ENCODE measurements at places on chromosomes 7 and 10. TPM values are rescaled to one million over a fixed set of nuclear protein-coding genes. Genes with fewer than 3 reads are reported as not detected.

GATA3 gene
- 0.84 TPM for polyA plus RNA-seq

ZNF679 gene
- polyA plus RNA-seq, result not detected

CLRN3 gene
- polyA plus RNA-seq, result 121 TPM

ADAMTS14 gene
- polyA plus RNA-seq, result 7.2 TPM

DNA sequence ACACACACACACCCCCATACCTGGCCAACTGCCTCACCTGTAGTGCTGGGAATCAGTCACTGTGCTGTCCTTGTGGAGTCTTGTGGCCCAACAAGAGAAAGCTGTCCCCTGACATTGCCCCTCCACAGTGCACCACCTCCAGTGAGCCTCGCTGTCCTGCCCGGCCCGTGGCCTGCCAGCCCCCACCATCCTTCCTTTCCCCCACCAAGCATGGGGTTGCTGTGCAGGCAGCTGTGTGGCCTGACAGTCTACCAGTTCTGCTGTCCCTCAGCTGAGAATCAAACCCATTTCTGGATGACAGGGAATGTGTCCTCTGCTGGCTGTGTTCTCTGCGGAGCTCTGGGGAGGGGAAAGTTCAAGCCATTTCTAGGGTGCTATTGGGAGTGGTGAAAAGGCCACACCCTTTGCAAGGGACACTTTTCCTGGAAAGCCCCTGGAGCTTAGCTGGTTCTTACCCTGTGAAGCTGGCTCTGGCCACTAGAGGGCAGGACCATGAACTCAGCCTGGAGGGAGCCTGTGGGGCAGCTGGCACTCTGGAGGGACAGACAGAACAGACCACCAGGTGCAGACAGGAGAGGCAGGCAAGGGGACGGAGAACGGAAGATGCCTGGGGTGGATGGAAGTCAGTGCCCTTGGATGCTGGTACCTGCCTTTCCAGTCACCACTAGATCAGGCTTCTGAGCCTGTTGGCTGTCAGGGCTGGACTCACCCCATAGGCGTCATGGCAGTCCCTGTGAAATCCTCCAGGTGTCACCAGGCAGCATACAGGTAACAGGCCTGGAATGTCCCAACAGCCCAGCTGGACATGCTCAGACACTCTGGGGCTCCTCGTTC, 10.5 kb upstream of the MTPAP start:
- H3K27ac ChIP-seq, result peak overlapping the region; percentile 43
- H3K4me1 ChIP-seq, result peaks cover 4% of the 10 kb centered on the region
- H3K4me3 ChIP-seq, result no peak overlapping the region
- DNase-seq, result peak; percentile 82

- no peak overlapping the region for H3K27ac ChIP-seq
- H3K4me3 ChIP-seq, result no peak overlapping the region
- H3K36me3 ChIP-seq, result peaks cover 53% of the 10 kb centered on the region
- DNase-seq, result peak; percentile 91
These were observed 12.0 kb downstream of the IFRD1 start for GRCh38 chr7:112462236-112462635.

- H3K4me3 ChIP-seq, result no peak overlapping the region
- no peak overlapping the region for H3K27ac ChIP-seq
- peaks cover 18% of the 10 kb centered on the region for H3K4me1 ChIP-seq
- no peaks in the 10 kb centered on the region for H3K27me3 ChIP-seq
- DNase-seq, result no peak
These were observed 8.4 kb downstream of the C10orf105 start for GRCh38 chr10:71711052-71711623.

DNA sequence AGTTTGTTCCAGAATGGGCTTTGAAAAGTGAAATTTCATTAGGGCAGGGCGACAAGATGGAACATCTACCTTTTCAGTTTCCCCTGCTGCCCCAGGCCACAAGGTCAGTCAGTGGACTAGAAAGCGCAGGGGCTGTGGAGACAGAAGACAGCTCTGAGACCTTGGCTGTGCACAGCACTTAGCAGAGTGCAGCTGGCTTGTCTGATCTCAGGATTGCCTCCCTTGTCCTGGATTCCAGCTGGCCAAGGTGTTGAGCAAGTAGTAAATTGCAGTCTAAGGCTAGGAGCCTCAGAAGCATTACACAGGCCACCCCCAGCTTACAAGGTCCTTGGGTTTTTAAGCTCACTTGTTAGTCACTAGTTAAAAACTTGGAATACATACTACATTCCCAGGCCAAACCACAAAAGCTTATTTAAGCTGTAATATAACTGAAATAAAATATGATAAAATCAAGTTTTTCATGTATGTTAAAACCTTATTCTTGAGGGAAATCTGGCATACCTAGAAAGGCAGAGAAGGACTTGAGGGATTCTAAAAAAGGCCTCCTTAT, 67.3 kb upstream of the NPY start:
- no peak overlapping the region for H3K27ac ChIP-seq
- no peaks in the 10 kb centered on the region for H3K4me1 ChIP-seq

DNA sequence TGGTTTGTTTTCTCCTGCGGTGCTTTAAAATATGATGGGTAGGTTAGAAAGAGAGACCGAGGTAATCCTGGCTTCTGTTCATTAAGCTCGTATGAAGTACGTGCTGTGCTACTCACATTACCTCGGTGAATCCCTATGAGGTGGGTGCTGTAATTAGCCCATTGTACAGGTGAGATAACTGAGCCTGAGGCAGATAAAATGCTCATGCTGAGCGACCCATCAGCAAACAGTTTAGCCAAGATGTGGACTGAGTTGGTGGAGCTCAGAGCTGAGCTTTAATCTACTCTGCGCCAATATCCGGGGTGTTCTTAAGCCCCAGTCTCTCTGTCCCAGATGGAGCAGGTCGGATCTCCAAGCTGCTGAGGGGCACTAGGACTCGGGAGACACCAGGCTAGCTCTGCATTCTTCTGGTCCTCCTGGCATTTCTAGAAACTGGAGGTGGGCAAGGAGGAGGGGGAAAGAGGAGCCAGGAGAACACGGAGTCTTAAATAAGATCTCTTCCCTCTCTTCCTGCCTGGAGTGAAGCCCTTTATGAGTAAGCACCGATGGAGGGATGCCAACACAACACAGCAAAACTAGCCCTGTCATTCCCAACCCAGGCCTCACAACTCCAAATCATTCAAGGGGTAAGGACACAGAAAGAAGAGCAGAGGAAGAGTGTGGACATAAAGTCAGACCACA, 458.5 kb downstream of the KCNMA1 start:
- no peak overlapping the region for H3K27ac ChIP-seq
- no peaks in the 10 kb centered on the region for H3K4me1 ChIP-seq
- no peak for DNase-seq
- no peak overlapping the region for H3K4me3 ChIP-seq
- no peaks in the 10 kb centered on the region for H3K27me3 ChIP-seq
- no peaks in the 10 kb centered on the region for H3K36me3 ChIP-seq

DNA sequence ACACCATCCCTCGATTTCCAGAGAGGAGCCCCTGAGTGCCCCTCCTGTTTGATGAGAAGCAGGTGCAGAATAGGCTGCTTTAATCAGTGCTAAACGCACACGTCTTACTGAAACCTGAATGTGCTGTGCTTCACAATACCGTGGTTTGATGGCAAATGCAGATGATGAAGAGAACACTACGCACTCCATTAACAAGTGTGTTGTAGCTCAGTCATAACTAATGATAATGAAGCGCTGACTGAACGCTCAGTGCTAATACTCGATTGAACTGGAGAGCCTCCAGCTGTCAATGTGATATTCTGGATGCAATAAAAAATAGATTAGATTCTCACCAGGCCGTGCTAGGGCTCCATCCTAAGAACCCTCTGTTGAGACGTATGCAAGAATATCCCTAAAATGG, 279.7 kb upstream of the PLPP4 start:
- no peak overlapping the region for H3K4me3 ChIP-seq
- no peaks in the 10 kb centered on the region for H3K27me3 ChIP-seq
- no peak for DNase-seq
- H3K4me1 ChIP-seq, result no peaks in the 10 kb centered on the region

DNA sequence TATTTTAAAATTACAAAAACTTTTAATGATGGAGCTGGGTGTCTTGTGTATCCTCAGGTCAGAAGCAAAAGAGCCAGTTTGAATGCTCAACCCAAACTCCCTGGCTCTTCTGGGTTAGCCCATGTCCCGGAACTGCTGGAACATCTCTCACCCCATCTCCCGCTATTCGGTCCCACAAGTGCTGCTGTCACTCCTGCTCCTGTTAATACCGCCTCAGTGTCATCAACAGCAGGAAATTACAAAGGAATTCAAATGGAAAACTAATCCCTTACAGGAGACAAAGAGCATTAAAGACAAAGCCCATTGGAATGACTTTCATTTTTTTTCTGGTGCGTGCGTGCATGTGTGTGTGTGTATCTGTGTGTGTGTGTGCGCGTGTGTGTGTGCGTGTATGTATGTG, 112.0 kb upstream of the C7orf33 start:
- no peak overlapping the region for H3K27ac ChIP-seq
- no peak overlapping the region for H3K4me3 ChIP-seq
- H3K36me3 ChIP-seq, result no peaks in the 10 kb centered on the region
- DNase-seq, result no peak

DNA sequence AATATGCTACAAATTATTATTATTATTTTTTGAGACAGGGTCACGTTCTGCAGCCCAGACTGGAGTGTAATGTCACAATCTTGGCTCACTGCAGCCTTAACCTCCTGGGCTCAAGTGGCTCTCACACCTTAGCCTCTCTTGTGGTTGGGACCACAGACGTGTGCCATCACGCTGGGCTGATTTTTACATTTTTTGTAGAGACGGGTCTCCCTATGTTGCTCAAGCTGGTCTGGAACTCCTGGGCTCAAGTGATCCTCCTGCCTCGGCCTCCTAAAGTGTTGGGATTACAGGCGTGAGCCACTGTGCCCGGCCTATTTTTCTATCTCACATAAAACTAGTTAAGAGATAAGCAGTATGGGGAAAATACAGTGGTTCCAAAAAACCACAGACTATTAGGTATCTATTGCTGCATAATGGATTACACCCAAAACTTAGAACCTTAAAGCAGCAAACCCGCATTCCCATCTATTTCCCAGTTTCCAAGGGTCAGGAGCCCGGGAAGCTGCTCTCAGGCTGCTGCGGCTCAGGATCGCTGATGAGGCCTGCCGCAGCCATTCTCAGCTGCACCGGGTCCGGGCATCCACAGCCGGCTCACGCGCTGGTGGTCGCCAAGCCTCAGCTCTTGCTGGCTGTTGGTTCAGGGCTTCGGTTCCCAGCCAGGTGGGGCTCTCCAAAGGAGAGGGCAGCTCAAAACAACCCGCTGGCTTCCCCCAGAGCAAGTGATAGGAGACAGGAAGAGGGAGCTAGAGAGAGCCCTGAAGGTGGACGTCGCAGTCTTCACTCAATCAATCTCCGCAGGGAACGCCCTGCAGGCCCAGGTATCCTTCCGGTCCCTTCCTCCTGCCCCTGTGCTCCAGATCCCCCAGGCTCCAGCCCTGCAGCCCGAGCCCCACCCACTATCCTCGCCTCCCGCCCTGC, 128.2 kb downstream of the UBE2H start:
- H3K27me3 ChIP-seq, result no peaks in the 10 kb centered on the region
- DNase-seq, result peak; percentile 72
- peak overlapping the region; percentile 39 for H3K27ac ChIP-seq
- H3K36me3 ChIP-seq, result no peaks in the 10 kb centered on the region
- H3K4me3 ChIP-seq, result peak overlapping the region; percentile 65

DNA sequence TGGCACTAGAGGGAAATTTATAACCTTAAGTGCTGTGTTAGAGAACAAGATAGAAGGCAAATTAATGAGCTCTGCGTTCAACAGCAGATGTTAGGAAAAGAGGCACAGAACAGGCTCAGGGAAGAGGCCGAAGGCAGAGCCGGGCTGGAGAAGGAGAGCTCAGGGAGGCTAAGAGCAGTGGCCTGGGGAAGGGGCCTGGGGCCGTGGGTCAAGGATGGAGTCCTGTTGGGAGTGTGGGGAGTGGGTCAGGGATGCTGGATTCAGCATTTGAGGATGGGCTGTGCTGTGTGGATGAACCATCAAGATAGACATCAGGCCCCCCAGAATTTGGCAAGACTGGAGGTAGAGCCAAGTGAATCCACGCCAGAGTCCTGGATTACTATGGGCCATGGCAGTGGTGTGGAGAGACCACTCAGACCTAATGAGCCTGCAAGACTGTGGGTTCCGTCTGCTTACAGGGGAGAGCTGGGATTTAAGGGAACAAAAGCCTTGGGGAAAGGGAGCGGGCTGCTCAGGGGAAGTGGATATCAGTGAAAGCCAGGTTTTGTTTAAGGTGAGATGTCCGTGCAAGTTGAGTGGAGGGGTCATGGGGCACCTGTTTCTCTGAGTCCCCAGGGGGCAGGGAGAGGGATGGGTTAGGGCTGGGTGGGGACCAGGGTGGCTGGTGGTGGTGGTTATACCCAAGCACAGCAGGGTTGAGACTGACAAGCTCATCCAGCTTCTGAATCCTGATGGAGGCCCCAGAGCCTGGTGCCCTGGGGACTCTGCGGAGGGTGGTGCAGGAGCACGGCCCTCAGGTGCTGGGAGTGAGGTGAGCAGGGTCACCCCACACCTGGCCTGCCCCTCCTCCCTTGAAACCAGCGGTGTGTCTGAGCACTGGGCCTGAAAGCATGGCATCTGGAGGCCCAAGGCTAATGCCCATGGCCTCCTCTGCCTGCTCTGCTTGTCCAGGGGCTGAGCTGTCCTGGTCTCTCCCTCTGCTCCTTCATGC, 101.7 kb downstream of the BMS1 start:
- DNase-seq, result no peak
- H3K27me3 ChIP-seq, result no peaks in the 10 kb centered on the region
- H3K27ac ChIP-seq, result no peak overlapping the region
- H3K36me3 ChIP-seq, result no peaks in the 10 kb centered on the region
- no peaks in the 10 kb centered on the region for H3K4me1 ChIP-seq
- no peak overlapping the region for H3K4me3 ChIP-seq

DNA sequence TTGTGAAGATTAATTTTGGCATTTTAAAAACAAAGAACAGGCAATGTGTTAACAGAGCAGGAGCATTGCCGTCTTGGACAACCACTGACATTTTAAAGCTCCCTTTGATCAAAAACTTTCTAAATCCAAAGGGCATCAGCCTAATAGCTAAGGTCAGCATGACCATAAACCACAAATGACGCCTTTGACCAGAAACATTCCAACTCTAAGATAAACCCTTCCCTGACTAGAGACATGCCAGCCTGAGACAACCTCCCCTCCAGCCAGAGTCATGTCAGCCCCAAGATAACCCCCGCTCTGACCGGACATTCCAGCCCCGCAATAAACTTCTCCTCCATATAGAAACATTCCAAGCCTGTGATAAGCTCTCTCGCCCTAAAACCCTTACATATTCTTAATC, 949.4 kb upstream of the POT1 start:
- H3K4me3 ChIP-seq, result no peak overlapping the region
- H3K4me1 ChIP-seq, result no peaks in the 10 kb centered on the region
- no peaks in the 10 kb centered on the region for H3K36me3 ChIP-seq
- no peak overlapping the region for H3K27ac ChIP-seq
- no peaks in the 10 kb centered on the region for H3K27me3 ChIP-seq

DNA sequence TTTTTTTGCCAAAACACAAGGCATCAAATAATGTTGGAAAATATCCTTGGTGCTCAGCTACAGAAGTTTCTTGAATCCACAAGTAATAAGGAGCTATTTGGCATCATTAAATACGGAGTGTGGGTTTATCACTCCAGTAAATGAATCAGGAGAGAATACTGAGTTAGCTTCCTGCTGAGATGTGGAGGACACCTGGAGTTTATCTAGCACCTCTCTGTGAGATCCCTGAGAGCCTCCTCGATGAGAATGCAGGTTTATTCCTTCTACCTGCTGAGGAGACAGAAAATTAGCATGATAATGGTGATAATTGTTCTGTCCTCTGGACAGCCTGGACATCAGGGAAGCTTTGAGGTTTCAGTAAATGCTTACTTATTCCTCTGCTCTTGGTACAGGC, 40.5 kb downstream of the NRG3 start:
- H3K27me3 ChIP-seq, result no peaks in the 10 kb centered on the region
- H3K4me1 ChIP-seq, result no peaks in the 10 kb centered on the region
- no peak overlapping the region for H3K4me3 ChIP-seq
- H3K36me3 ChIP-seq, result no peaks in the 10 kb centered on the region

GRCh38 chr10:70832221-70832620, 16.5 kb downstream of the SGPL1 start:
- H3K4me1 ChIP-seq, result peaks cover 53% of the 10 kb centered on the region
- no peaks in the 10 kb centered on the region for H3K27me3 ChIP-seq
- H3K27ac ChIP-seq, result peak overlapping the region; percentile 2
- no peak overlapping the region for H3K4me3 ChIP-seq
- H3K36me3 ChIP-seq, result no peaks in the 10 kb centered on the region
- no peak for DNase-seq
